Sciatic nerve (tissue), 2 donors: ENCODE measurements at places on chromosomes 4 and X.

DNA sequence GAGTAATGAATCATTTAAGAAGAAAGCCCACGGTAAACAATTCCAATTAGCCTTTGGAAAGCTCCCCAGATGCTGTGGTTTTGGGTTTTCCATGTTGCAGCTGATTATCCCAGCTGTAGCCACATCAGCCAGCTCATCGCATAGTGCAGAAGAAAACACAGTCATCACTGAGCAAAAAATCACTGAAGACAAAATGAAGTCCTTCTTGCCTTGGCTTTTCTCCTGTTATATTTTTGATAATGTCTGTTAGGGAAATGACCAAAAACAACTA, 193.0 kb upstream of the C1QTNF7 start:
- no peak for DNase-seq

DNA sequence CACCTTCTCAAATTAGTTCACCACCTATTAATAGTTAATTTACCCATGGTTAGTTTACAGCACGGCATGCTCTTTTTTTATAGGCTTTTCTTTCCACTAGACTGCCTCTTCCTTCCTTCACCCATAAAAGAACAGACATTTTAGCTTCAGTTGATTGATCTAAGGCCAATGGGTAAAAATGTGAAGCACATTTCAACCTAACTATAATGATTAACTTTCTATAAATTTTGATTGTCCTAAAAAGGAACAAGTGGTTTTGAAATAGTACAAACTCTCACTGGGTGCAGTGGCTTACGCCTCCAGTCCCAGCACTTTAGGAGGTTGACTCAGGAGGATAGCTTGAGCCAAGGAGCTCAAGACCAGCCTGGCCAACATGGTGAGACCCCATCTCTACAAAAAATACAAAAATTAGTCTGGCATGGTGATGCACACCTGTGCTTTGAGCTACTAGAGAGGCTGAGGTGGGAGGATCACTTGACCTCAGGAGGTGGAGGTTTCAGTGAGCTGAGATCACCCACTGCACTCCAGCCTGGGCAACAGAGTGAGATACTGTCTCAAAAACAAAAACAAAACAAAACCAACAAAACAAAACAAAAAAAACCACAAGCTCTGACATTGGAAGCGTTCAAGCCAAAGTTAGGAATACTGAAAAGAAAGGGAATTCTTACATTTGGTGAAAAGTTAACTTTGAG, 89.9 kb upstream of the FAT1 start:
- no peak for DNase-seq

DNA sequence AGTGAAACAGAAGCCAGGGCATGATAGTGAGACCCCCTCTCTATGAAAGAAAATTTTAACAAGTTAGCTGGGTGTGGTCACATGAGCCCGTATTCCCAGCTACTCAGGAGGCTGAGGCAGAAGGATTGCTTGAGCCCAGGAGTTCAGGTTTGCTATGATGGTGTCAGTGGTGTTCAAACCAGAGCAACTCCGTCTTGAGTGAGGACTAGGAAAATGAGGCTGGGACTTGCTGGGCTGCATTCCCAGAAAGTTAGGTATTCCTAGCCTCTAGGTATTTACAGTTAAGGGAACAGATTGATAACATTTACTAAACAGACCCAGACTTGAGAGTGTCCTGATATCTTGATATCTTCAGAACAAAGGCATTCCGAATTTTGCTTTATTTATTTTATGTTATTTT, 37.0 kb upstream of the NOCT start:
- DNase-seq, result no peak

DNA sequence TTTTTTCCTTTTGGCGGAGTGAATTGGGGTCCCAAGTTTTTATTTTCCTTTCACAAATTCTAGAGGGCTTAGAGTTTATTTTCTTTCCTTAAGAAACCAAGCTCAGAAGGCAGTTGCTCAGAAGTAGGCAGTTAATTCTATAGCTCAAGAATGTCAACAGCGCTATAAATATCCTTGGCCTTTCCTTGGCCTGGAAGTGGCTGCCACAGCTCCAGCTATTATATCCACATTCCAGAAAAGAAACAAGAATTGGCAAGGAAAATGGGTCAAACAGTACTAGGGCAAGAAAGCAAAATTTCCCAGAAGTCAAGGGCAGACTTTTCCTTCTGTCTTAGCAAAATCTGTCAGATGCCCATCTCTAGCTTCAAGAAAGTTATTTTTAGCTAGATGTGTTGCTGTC, 31.0 kb downstream of the SLC10A6 start:
- DNase-seq, result no peak

GRCh38 chr4:122003335-122003734, 51.5 kb upstream of the TRPC3 start:
- DNase-seq, result no peak

DNA sequence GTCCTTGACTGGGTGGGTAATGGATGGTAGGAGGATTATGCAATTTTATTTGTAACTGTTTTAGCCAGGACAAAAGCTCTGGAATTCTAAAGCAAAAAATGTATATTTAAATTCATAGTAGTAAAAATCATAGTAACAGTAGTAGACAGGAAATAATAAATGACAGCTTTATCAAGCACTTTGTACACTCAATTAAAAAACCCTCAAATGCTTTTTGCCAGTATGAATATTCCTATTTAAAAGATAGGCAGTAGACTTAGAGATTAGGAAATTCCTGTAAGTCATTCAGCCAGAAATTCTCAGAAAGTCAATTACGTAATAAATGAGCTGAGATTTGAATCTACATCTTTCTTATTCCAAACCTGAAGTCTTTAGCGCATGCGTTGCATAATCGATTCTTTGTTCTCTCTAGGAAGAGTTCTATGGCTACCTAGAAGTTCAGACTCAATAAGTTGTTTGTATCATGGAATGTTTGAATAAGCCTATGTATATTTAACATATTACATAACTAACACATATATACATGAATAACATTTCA, 2.5 kb downstream of the AADAT start:
- no peak for DNase-seq

GRCh38 chrX:150007356-150007755, 69.1 kb upstream of the EOLA2 start:
- no peak for DNase-seq

DNA sequence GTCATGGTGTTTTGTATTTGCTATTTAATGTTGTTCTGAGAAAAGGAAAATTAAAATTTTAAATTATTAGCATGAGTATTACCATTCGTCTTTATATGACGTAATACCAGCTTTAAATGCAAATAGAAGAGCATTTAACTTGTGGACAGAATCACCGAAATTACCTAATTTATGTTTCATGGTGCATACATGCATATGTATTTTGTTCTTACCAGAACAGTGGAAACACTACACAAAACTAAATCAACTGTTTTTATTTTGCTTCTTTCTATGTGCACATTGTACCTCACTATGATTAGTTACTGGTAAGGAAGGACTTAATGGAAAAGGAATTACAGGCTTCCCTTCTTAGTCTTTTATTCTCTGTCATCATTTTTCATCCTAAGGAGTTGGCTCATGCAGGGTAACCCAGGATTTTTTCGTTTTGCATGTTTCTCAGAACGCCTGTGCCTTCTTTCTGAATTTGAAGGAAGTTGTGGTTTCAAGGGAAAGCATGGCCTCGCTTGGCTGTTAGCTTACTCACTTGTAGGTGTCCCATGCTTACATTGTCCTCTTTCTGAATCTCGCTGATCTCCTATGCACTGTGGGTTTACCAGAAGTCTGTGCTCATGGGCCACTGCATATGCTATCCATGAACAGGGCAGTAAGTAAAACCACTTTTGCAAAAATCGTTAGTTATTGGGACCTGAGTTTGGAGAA, 300.0 kb upstream of the PUDP start:
- no peak for DNase-seq

DNA sequence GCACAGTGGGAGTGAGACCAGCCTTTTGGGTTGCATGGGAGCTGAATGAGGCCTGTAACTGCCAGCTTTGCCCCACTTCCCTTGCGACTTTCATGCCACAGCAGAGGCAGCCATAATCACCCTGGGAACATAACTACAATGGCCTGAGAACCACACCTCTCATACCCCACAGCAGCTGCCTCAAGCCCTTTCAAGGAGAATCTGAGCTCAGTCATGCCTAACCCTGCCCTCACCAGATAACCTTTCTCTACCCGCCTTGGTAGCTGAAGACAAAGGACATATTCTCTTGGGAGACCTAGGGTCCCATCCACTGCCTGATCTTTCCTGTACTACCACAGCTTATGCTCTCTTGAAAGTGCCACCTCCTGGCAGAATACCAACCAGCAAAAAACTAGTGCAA, 599.9 kb upstream of the IGFBP7 start:
- DNase-seq, result no peak

- DNase-seq, result no peak
Measured at GRCh38 chr4:108205859-108206258, 37.1 kb upstream of the LEF1 start.

- no peak for DNase-seq
Measured at GRCh38 chrX:38987198-38987651, 186.0 kb downstream of the MID1IP1 start.

DNA sequence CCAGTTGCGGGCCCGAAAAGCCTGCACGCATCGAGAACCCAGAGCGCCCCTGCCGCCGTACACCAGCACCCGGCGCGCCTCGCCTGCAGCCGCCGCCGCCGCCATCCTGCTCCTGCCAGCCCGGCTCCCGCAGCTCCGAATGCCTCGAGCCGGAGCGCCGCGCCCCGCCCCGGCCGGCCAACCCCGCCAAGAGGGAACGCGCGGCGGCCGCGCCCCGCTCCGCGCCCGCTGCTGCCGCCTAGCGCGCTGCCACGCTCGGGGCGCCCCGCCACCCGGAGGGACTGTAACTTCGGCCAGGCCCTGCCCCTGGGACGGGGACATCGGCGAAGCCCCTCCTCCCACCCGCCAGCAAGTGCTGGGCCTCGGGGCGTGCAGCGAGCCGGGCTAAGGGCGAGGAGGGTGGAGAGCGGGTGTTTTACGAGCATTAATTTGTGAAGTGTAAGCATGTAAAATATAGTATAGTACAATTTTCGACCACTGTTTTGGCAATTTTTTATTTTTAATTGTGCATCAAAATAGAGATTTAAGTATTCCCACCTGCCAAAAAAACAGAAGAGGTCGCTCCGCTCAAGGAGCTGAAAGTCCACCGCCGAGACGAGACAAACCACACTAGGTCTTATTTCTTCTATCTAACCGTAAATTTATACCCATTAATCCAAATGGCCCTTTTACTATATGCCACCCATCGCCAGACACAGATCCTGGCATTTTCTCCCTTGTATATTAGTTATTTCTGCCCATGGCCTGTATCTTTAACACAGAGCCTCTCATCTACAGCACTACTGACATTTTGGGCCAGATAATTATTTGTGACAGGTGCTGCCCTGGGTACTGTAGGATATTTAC, at the start of gene QDPR:
QDPR (minus strand) TSS at position 141 of the 846 bp plus-strand sequence; CDS start at position 105, 36 bp downstream.
- peak; percentile 86 for DNase-seq

GRCh38 chrX:137044893-137045292, 11.1 kb upstream of the GPR101 start:
- no peak for DNase-seq

GRCh38 chr4:71752383-71753042, 31.4 kb downstream of the GC start:
- DNase-seq, result no peak

GRCh38 chrX:155215443-155216178, 649 bp upstream of the VBP1 start:
- peak; percentile 57 for DNase-seq

GRCh38 chr4:165101641-165102040, 11.0 kb downstream of the TMEM192 start:
- no peak for DNase-seq

GRCh38 chr4:173185847-173186510, 17.4 kb downstream of the GALNT7 start:
- no peak for DNase-seq

- DNase-seq, result no peak
Measured at GRCh38 chr4:99317354-99317753, 3.8 kb downstream of the ADH1B start.

GRCh38 chrX:13010546-13010945, 33.9 kb downstream of the FAM9C start:
- no peak for DNase-seq

- no peak for DNase-seq
Measured at GRCh38 chrX:96424007-96424406, 260.6 kb upstream of the DIAPH2 start.

DNA sequence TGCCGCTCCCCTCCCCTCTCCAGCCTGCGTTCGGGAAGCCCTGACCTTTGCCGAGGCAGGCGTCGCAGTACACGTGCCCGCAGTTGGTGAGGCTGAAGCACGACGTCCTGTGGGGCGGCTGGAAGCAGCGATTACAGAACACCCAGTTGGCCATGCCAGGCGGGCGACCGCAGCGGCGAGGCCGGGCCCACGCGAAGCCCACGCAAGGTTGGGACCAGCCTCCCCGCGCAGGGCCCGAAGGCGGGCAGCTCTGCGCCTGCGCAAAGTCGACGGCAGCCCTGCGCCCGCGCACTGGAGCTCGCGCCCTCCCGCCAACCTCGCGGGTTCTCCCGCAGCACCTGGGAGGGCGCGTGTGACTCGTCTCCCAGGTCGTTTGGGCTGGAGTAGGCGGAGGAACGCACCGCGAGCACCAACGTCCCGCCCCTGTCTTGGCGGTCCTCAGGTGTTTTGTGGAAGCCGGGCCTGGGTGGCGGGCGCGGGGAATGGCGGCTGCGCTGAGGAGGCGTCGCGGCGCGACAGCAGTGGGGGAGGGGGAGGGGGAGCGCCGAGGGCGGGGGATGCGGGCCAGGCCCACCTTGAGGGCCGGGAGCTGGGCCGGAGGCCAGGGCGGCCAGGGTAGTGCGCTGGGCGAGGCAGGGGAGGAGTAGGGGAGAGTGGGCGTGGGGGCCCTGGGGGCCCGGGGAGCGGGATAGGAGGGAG, at the start of gene RNF212:
RNF212 (minus strand) TSS at position 254 of the 699 bp plus-strand sequence; CDS start at position 154, 100 bp downstream.
- DNase-seq, result no peak

- DNase-seq, result no peak
Measured at GRCh38 chrX:101745046-101745445, 85.4 kb upstream of the ARMCX2 start.

DNA sequence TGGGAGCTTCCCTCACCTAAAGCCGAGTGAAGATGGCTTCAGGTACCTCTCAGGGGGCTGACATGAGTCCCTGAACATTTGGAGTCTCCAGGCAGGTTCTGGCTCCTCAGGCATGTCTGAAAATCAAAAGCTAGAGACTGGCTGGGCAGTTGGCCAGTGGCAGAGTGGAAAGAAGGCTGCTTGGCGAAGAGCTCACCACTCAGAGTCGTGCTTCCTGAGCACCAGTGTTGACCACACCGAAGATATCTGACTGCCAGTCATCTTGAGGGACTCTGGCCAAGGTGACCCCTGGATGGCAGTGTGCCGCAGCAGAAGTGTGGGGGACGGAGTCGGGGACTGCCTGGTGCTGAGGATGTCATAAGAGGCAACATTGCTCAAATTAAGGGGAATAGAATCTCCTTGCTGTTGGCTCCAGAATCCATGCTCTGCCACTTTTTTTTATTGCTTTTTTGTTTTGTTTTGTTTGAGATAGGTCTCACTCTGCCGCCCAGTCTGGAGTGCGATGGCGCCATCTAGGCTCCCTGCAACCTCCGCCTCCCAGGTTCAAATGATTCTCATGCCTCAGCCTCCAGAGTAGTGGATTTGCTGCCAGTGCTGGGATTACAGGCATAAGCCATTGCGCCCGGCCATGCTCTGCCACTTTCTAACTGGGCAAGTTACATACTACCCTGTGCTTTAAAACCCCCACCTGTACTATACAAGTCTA, 172.5 kb upstream of the GATB start:
- DNase-seq, result no peak

- no peak for DNase-seq
Measured at GRCh38 chr4:154471526-154472331, 19.9 kb downstream of the DCHS2 start.
